GM13976 (cell line): ENCODE measurements at places on chromosomes 6 and 20.

GRCh38 chr6:44621846-44622245 lies 234.3 kb downstream of the CDC5L start:
- DNase-seq = no peak

GRCh38 chr6:21992178-21992967 lies 304.5 kb downstream of the PRL start:
- no peak for DNase-seq

DNA sequence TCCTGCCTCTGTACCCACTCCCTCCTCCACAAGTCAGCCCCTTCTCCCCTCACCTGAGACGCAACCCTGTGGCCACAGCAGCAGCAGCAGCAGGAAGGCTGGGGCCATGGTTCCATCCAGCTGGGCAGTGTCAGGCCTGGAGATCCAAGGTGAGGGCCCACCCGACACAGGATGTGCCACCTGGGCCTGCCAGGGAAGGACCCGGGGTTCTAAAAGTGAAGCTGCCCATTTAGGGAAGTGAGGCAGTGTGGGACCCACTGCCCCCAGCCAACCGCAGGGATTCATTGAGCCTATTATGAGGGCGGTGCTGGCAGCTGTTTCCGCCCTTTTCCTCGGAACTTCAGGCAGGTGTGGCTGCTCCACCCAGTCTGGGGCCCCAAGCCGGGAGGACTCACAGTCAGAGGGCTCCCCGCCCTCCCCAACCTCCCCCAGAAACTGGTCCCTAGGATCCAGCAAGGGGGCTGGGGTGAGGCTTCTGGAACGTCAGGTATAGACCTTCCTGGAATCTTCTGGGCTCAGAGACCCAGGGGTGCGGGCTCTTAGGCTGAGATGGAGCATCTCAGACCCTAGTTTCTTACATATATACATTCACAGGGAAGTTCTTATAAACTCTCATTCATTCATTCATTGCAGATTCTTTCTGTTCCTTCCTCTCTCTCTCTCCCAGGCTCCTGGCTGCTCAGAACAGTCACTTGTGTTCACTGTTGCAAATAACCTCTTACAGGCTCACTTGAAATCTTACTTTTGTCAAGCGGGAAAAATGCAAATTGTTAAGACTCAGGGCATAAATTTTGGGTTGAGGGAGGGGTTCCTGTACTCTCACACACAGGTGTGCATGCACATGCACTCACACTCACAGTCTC lies at the start of gene TREML2:
TREML2 (minus strand) TSS at position 249 of the 863 bp plus-strand sequence; CDS start at position 108, 141 bp downstream.
- no peak for DNase-seq

DNA sequence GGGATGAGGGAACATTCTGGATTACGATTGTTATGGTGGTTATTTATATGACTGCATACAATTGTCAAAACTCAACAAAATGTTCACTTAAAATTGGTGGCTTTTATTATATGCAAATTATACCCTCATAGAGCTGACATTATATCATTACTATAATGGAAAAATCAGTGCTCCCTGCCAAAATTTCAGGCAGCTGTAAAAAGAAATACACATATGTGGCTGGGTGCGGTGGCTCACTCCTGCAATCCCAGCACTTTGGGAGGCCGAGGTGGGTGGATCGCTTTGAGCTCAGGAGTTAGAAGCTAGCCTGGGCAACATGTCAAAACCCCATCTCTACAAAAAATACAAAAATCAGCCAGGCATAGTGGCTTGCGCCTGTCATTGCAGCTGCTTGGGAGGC lies 75.8 kb upstream of the SULF2 start:
- no peak for DNase-seq

DNA sequence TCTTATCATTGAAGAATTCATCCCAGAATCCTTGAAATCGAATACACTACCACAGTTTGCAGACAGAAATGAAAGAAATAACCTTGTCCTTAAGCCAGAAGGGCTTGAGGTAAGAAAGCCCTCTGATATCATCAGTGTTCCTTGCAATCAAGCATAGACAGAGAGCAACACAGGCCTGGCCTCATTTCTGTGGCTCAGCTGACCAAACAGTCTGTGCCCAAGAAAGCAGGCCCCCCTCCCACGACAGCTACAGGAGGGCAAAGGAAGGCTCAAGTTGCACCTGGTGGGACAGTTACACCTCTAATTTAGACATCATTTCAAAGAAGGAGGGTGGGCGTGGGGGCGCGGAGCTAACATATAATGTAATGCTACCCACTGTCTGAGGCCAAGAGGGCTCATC lies 21.6 kb downstream of the KIF16B start:
- DNase-seq = no peak
